ENCODE measurements at places on chromosomes 4 and X.

DNA sequence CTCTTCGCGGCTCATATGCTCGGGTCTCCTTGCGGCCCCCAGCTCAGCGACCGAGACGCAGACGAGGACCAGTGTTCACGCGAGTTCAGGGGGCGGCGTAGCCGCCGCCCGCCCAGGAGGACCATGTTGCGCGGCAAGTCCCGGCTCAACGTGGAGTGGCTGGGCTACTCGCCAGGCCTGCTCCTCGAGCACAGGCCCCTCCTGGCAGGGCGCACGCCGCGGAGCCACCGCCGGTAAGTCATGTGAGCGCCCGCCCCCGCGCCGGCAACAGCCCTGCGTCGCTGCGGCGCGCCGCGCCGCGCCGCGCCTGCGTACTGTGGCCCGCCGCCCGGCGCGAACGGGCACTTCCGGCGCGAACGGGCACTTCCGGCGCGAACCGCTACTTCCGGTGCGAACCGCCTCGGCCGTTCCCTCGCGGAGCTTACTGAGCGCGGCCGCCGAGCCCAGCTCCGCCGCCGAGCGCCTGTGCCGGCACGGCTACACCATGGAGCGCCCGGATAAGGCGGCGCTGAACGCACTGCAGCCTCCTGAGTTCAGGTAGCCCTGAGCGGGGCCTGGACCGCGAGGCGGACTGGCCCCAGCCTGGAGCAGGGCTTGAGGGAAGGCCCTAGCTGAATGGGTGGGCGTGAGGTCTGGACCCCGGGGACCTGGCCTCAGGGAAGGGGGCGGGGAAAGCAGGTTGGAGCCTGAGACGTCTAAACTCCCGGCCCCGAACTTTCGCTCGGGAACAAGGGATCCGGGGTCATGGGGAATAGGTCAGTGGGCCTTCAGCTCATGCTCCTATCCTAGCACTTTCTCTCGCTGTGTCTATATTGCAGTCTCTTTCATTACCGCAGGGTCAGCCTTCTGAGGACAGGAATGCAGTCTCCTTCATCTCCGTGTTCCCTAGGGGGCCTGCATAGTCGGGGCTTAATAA lies at the start of gene VMA21:
VMA21 (plus strand) TSS at position 382 of the 916 bp plus-strand sequence; CDS start at position 485, 103 bp downstream.
- peak; percentile 78 for DNase-seq

DNA sequence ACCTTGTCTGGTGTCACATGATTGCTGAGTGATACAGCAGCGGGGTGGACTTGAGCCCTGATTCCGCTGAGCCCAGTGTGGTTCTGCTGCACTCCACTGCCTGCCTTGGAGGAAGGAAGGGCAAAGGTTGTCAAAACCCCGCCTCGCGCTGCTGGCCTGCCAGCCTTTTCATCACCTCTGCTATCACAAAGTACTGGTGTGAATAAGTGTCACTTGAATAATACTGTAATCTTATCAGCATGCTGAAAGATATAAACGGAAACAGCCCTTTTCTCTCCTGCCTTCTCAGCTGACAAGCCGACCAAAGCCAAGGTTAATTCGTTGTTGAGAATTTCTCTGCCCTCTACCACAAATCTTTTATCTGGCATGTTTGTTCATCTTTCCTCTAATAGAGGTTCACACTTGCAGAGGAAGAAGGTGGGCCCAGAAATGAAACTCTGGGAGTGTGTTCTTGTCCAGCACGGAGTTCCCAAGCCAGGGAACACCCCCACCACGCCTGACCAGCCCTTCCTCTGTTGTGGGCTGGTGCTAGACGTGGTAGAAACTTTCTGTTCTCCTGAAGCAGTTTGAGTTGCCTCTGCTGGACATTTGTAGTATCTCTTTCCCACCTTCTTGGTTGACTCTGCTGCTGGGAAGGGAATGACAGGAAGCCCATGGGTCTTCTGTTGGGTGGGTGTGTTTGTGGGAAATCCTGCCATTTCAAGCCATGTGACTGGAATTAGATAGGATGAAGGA lies 21.5 kb downstream of the FHDC1 start:
- DNase-seq, result no peak

GRCh38 chrX:69045616-69046345 lies 119.5 kb downstream of the PJA1 start:
- DNase-seq, result no peak

DNA sequence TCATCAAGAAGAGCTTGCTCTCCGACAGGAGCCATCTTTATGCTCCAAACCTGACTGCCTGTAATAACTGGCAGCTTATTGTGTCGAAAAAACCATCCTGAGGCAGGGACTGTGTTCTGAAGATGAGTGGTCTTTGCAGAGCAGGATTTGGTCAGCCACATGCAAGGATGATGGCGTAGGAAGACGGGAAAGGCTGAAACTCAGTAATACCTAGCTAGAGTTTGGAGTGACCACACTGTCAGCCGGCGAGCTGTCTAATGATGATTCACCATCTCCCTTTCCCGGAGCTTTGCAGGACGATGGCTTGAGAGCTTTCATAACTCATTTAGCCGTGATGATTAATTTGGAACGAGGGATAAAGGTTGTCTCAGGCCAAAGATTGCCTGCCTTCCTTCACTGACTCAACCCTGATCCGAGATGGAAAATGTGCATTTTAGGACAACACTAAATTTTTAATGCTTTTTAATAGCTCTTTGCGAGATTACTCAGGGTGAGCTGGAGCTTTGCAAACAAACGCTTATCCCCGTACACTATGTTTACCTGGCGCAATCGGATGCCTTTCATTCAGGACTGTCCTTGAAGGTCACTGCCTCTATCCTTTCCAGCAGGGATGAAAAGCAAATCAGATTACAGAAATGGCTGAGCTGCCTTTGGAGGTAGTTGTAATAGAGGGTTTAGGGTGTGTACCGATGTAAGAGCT lies 288.5 kb downstream of the ASMT start:
- peak; percentile 48 for DNase-seq

DNA sequence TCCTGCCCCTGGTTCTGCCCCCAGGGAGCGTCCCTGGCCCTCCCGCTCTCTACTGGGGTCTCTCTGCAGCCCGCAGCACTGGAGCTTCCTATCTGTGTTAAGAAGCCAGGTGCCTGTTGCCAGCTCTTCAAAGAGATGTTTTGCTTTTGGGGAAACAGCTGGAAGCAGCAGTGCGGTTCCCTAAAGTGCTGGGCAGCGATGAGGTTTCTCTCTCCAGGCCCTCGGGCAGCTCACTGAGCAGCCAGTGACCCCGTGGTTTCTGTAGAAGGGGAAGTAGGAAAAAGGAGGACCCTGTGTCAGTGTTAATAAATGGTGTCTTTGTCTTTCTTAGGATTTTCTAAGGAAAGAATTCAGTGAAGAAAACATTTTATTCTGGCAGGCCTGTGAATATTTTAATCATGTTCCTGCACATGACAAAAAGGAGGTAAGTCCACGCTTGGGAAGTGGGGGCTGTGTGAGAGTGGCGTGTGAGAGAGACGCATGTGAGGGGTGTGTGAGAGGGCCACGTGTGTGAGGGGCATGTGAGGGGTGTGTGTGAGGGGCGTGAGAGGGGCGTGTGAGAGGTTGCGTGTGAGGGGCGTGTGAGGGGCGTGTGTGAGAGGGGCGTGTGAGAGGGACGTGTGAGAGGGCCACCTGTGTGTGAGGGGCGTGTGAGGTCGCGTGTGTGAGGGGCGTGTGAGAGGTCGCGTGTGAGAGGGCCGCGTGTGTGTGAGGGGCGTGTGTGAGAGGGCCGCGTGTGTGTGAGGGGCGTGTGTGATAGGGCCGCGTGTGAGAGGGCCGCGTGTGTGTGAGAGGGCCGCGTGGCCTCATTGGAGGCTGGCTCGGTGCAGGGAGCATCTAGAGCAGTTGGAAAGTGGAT lies 27.1 kb upstream of the HGFAC start:
- no peak for DNase-seq

- peak; percentile 0 for DNase-seq
Measured at GRCh38 chrX:24646745-24647182, 383 bp downstream of the PCYT1B start.

GRCh38 chr4:7967501-7968261 lies 28.0 kb upstream of the AFAP1 start:
- DNase-seq, result no peak

- no peak for DNase-seq
Measured at GRCh38 chr4:33746979-33747378, 2497.3 kb downstream of the ARAP2 start.

- no peak for DNase-seq
Measured at GRCh38 chr4:101222156-101222845, 125.0 kb downstream of the PPP3CA start.

DNA sequence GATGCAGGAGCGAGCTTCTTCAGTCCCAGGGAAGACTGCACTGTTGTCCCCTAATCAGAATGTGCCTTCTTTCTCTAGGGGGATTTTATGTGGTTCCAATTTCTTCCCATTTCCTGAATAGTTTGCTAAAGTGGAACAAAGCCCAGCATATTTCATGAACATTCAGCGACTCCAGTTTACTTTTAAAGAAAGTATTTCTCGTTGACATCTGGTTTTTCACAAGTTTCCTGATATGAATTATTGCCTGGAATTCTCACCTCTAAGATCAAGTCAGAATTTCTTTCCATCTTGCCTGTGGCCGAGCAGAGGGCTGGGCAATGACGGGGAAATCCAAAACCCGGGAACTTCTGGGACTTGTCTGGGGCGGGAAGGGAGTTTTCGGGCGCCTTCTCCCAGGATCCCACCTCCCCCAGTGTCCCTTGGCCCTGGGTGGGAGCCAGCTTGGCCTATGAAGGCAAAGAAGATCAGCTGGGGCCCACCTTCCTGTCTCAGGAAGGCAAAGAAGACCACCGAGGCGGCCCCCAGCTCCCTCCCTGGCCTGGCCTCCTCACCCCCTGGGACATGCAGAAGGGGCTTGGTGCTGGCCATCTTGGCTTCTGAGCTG lies 15.4 kb downstream of the SORCS2 start:
- DNase-seq, result no peak

DNA sequence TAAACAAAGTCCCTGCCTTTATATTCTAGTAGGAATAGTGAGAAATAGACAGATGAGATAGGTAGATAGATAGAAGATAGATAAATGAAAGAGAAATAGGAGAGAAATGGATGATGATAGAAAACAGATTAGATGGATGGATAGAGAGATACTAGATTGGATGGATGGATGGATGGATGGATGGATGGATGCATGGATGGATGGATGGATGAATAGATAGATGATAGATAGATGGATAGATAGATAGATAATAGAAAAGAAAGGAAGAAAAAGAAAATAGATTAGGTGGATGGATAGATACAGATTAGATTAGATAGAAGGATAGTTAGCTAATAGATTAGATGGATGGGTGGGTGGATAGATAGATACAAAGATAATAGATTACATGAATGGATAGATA lies 33.2 kb upstream of the WDR17 start:
- no peak for DNase-seq

GRCh38 chrX:76147106-76147505 lies 25.8 kb upstream of the PBDC1 start:
- DNase-seq, result no peak

- peak; percentile 8 for DNase-seq
Measured at GRCh38 chrX:108362026-108362425, 76.2 kb downstream of the COL4A6 start.

DNA sequence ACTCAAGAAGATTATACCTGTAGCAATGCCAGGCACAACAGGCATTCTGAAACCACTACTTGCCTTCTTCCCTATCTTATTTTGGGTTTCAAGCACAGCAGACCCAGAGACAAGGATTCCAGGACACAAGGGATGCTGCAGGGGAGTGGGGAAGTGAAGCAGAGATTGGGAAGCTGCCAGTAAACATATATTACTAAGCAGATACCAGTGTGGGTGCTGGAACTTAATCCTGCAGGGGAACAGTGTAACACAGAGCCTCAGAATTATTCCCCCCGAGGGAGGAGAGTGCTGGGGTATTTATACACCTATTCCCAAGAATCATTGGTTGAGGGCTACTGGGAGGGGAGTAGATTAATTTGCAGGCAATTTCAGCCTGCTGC lies 33.3 kb upstream of the MAML3 start:
- no peak for DNase-seq

- DNase-seq, result no peak
Measured at GRCh38 chr4:42642101-42642797, 14.7 kb downstream of the ATP8A1 start.

DNA sequence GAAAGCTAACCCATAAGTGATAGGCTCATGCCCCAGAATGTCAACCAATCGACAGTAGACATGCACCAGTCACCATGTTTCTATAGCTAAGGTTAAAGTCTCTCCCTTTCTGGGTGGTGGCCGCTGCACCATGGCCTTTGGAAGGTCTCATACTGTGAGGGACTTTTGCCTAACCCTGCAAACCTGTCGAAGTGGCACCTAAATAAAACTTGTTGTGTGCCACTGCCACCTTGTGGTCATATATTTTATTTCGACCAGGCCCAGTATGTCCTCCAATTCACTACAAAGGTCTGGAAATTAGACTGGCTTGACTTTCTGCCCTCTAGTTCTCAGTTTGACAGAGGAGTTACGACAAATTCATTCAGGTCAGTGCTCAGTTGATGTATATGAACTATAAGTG lies 163.1 kb downstream of the SMARCA1 start:
- peak; percentile 26 for DNase-seq

- no peak for DNase-seq
Measured at GRCh38 chr4:122806981-122807679, 19.5 kb upstream of the FGF2 start.

- peak; percentile 13 for DNase-seq
Measured at GRCh38 chr4:30720661-30721184, 554 bp downstream of the PCDH7 start.

DNA sequence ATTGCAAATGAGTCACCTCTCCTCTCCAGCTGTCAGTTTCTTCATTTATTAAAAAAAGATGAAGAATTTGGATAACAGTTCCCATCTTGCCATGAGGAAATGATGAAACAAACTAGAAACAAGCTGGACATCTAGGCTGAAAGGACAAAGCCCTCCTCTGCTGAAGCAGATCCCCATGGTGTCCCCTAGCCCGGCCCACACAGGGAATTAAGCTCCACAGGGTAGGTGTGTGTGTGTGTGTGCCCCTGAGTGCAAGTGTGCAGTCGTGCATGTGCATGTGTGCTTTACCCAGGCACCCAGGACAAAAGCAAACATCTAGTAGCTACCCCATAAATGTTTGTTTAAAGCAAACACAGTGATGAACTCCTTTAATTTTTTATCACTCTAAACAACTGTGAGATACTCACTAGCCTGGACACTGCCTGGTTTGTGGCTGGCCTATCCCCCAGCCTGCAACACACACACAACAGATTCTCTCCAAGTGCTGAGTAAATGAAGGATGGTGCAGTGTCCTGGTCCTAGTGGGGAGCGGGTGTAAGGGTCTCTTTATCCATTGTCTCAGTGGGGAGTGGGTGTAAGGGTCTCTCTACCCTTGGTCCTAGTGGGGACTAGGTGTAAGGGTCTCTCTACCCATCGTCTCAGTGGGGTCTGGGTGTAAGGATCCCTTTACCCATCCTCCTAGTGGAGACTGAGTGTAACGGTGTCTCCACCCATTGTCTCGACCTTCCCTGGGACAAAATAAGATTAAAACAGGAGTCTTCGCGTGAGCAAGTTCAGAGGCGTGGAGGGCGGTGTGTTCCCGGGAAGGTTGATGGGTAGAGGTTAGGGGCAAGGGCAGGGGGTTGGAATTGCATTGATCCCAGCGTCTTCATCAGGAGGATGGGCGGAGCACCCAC lies 688 bp upstream of the EVC start:
- DNase-seq, result peak; percentile 13

DNA sequence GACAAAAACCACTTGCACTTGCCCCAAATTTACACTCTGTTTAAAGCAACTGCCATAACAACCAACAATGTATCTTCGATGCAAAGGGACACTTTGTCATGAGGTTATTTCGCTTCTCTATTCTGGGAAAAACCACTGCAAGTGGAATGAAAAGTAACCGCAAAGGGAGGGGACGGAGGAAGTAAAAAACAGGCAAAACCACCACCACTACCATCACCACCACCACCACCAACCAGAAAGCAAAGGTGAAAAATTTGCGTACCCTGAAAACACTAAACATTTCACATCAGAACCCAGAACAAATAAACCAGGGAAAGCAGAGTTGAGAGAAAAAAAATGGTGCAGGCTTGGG lies 1.2 kb upstream of the N4BP2 start:
- no peak for DNase-seq

GRCh38 chr4:129453524-129454200 lies 357.7 kb downstream of the C4orf33 start:
- no peak for DNase-seq

Measured in RWPE1 (cell line).